ENCODE measurements at places on chromosomes 16 and 17.
A peak's percentile ranks its signal among the peaks of the same experiment; 100 is the strongest.

- DNase-seq, result peak; percentile 79
Observed at GRCh38 chr17:41308251-41308917, 725 bp downstream of the KRTAP16-1 start.

GRCh38 chr17:72008236-72008876 is 112.5 kb upstream of the SOX9 start:
- no peak for DNase-seq

GRCh38 chr17:59520251-59520650 is 45.2 kb upstream of the DHX40 start:
- DNase-seq, result no peak

GRCh38 chr16:77298418-77299360 is 99.5 kb downstream of the SYCE1L start:
- DNase-seq, result no peak

GRCh38 chr17:55421179-55421934 is at the start of gene MMD:
TSS of gene MMD (minus strand) at chr17:55421835. CDS start at chr17:55421695, 140 bp downstream.
- no peak for DNase-seq

- peak; percentile 64 for DNase-seq
Observed at GRCh38 chr17:28698253-28698941, 13.3 kb downstream of the PROCA1 start.

DNA sequence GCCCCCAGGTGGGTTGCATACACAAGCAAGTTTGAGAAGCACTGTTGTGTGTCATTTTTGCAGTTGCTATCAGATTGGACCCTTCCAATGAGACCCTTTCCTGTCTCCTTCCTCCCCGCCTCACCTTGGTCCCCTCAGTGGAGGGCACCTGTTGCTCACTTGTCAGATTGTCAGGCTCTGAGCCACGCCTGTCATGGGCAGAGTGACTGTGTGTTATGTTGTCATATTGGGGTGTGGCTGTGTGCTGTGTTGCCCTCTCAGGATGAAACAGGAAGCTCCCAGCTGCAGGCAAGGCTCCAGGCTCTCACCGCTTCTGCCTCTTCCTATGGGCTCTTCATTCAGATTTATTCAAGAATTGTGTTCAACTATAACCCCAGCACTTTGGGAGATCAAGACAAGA is 302.9 kb downstream of the CPPED1 start:
- DNase-seq, result no peak

DNA sequence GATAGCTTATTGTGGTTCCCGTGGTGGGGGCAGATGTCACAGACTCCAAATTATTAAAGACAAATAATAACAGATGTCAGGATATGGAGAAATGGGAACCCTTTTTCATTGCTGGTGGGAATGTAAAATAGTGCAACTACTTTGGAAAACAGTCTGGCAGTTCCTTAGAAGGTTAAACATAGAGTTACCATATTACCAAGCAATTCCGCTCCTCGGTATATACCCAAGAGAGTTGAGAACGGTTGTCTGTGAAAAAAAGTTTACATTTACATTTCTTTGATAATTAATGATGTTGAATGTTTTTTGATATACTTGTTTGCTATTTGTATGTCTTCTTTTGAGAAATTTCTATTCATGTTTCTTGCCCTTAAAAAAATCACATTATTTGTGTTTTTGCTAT is 41.2 kb downstream of the OR1D5 start:
- no peak for DNase-seq

DNA sequence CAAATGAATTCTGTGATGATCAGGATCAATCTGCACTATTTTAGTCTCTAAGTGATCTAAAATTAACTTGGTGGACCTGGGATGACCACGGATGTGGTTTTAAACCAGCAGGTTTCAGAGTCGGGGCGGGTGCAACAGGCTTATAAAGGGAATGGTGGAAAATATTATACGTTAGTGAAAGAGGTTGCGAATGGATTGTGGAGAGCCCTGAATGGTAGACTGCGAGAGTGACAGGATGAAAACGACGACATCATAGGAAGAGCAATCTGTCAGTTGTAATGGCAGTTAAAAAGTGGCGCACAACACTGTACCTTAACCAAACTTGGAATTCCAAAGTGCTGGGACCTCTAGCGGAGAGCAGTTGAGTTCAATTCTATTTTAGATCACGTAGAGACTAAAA is 1.2 kb upstream of the CYB5B start:
- DNase-seq, result no peak

DNA sequence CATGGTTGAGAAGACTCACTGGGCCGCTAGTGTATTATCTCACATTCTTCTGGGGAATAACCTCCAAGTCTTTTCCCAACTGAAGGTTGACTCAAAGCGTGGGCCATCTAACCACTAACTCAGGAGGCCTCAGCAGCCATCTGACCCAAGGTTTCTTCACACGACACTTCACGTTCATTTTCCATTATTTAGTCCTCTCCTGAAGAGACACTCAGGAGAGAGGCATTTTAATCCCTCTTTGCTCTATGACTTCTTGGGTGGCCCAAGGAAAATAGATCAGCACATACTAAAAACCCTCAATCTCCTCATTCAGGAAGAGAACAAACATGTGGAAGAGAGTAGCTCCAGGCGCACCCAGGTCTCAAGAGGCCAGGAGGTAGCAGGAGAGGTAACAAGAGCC is 252.8 kb upstream of the FOXF1 start:
- no peak for DNase-seq

- DNase-seq, result peak; percentile 94
Observed at GRCh38 chr17:15914400-15915170, 30.3 kb upstream of the ADORA2B start.

DNA sequence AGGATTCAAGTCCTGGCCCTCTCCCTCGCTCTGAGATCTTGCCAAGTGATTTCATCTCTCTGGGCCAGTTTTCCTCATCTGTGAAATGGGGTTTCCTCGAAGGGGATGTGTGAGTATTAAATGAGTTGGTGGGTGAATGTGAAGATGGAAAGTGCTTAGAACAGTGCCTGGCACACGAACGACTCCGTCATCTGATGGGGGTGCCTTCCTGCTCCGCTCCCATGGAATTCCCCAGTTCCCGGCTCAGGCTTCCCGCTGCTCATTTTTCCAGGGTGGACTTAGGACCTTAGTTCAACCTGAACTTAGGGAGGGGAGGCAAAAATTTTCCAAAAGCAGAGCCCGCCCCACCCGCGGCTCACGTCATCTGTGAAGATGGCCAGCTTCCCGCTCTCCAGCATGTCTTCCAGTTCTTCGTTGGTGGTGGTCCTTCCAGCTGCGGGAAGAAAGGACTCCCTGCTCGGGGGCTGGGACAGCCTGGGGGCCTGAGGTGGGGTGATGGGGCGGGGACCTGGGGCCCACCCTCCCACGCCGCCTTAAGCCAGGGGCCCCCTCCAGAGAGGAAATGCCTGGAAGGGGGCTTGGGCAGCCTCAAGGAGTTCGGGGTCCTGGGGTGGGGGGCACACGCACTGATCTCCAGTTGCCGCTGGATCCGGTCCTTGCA is 11.4 kb downstream of the HSD3B7 start:
- DNase-seq, result peak; percentile 79

GRCh38 chr16:31487720-31488467 is 5.0 kb downstream of the SLC5A2 start:
- peak; percentile 91 for DNase-seq

DNA sequence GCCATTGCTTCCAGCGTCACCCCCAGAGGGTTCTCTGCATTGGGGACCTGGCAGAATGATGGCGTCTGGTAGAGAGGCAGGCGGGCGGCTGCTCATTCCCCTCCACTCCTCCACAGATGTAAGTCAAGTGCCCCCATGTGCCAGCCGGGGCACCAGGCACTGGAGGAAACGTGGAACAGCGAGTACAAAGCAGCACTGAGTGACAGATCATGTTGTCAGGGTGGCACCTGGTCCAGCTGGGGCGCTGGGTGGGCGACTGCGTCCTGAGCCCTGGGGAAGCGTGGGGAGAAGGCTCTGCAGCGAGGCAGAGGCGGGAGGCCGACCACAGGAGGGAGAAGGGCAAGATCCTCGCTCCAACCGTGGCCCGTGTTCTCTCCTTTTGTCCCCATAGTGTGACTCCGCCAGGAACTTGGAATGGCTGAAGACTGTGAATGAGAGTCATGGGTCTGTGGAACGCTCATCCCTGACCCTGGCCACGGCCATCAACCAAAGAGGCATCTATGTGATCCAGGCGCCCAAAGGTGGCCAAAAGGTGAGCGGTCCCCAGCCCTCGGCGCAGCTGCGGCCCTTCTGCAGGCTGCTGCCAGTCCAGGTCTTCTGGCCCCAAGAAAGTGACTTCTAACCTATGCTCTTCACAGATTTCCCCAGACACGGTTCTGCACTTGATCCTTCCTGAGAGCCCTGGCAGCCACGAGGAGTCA is 76.7 kb downstream of the RNF213 start:
- DNase-seq, result no peak

GRCh38 chr16:23595246-23595950 is 718 bp downstream of the NDUFAB1 start:
- peak; percentile 67 for DNase-seq

DNA sequence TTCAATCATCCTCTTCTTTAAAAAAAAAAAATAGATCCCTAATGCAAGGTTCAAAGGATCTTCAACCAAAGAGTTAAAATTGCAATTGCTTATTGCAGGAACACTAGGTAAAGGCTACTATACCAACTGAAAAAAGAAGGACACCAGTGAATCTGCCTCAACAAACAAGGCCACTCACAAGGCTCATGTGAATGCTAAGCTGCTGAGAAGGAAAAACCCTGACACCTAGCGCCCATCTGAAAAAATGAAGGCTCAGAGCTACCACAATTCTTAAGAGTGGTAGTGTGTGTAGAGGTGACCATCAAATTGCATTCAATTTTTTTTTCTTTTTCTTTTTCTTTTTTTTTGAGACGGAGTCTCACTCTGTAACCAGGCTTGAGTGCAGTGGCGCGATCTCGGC is 201.6 kb upstream of the C17orf78 start:
- no peak for DNase-seq

GRCh38 chr17:65696739-65697394 is 135.4 kb upstream of the AXIN2 start:
- DNase-seq, result peak; percentile 75

- peak; percentile 65 for DNase-seq
Observed at GRCh38 chr17:2008332-2009126, 16.6 kb downstream of the RTN4RL1 start.

DNA sequence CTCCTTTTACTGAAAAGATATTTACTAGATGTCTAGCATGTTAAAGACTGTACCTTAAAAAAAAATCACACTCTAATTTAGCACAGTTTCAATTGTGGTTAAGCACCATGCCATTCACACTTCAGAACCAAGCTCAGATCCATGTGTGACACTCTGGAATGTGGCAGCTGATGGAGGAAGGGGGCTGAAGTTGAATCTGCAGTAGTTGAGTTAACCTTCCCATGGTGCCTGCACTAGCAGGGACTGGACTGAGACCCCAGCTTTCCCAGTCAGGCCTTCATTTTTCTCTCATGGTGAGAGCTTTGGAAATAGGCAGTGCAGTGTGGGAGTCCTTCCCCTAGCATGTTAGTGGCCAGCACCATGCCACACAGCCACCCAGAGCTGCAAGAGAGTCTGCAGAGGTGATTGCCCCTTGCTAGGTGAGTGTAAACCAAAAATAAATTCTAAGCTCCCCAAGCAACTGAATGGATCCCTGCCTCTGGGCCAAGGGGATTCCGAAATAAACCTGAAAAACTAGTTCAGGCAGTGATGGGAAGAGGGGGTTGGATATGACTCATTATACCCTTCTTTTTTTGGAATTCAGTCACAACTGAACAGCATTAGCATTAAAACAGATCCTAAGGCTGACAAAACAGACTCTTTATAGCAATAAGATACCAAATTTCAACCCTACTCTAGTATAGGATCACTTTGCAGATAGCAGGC is 208.5 kb downstream of the WWOX start:
- no peak for DNase-seq

Measured in osteoblast (primary cell).